ENCODE measurements at places on chromosomes 12 and 14. TPM values are rescaled to one million over a fixed set of nuclear protein-coding genes. Genes with fewer than 3 reads are reported as not detected.

The DAO gene
- total RNA-seq, result not detected

The ADAM21 gene
- total RNA-seq, result not detected

The KRT6B gene
- 4.1 TPM for total RNA-seq

The SLCO1B1 gene
- not detected for total RNA-seq

The TPPP2 gene
- not detected for total RNA-seq

The CAPZA3 gene
- not detected for total RNA-seq

The NPAS3 gene
- total RNA-seq, result 1.3 TPM

The DEPDC4 gene
- 0.49 TPM for total RNA-seq

The COX8C gene
- total RNA-seq, result not detected

The MYF6 gene
- total RNA-seq, result not detected

The TMEM30B gene
- 0.49 TPM for total RNA-seq

The DHH gene
- not detected for total RNA-seq

The CLMN gene
- total RNA-seq, result 2.1 TPM

Measured in hair follicle dermal papilla cell (primary cell).